ENCODE measurements at places on chromosomes 6 and 20.
A peak's percentile ranks its signal among the peaks of the same experiment; 100 is the strongest.

DNA sequence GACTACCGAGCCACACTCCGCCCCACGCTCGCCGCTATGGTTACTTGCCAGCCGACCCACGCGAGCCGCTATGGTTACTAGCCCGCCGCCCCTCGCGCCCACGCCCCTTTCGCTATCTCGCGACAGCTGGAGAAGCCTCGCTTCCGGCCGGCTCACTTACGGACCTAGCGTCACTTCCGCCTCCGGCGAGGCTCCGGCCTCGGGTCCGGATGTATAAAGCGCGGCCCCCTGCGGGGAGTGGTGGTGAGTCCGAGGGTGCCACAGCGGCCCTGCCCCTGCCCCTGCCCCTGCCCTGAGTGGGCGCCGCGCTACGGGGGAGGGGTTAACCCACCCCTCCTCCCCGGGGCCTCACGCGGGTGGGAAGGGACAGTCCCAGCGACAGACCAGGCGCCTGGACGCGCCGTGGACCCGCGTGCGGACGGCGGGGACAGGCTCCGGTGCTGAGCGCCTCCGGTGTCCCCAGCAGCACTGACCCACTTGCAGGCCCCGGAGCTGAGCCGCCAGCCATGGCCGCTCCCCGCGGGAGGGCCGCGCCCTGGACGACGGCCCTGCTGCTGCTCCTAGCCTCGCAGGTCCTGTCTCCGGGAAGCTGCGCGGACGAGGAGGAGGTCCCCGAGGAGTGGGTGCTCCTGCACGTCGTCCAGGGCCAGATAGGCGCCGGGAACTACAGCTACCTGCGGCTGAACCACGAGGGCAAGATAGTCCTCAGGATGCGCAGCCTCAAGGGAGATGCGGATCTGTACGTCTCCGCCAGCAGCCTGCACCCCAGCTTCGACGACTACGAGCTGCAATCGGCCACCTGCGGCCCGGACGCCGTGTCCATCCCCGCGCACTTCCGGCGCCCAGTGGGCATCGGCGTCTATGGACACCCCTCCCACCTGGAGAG, at the start of the genes C6orf120 and WDR27:
Gene C6orf120 (plus strand): TSS at position 173 of the 886 bp plus-strand sequence. CDS start 334 bp downstream, at position 507.
Gene WDR27 (minus strand): TSS at position 76 of the 886 bp plus-strand sequence. CDS start 13,024 bp downstream, outside the sequence.
- peaks cover 13% of the 10 kb centered on the region for H3K36me3 ChIP-seq
- H3K27ac ChIP-seq: no peak within 1 kb of the TSS
- peak; percentile 91 for DNase-seq
- peak within 1 kb of the TSS; percentile 98 for H3K4me3 ChIP-seq

- no peaks in the 10 kb centered on the region for H3K27me3 ChIP-seq
- no peak for DNase-seq
- no peak overlapping the region for H3K4me3 ChIP-seq
These were observed 49.9 kb downstream of the MAFB start for GRCh38 chr20:40639132-40639531.

GRCh38 chr20:49769048-49769581, 43.5 kb upstream of the SLC9A8 start:
- no peaks in the 10 kb centered on the region for H3K27me3 ChIP-seq
- H3K36me3 ChIP-seq: no peaks in the 10 kb centered on the region
- DNase-seq: no peak
- H3K4me3 ChIP-seq: no peak overlapping the region

- H3K4me1 ChIP-seq: peaks cover 5% of the 10 kb centered on the region
- no peak overlapping the region for H3K27ac ChIP-seq
- no peaks in the 10 kb centered on the region for H3K36me3 ChIP-seq
- no peak overlapping the region for H3K4me3 ChIP-seq
- DNase-seq: no peak
These were observed 34.8 kb upstream of the PSMF1 start for GRCh38 chr20:1083431-1084080.

GRCh38 chr20:57810511-57811373, 100.9 kb upstream of the PMEPA1 start:
- no peak overlapping the region for H3K27ac ChIP-seq
- H3K4me1 ChIP-seq: no peaks in the 10 kb centered on the region
- no peak overlapping the region for H3K4me3 ChIP-seq

- no peaks in the 10 kb centered on the region for H3K27me3 ChIP-seq
- no peak for DNase-seq
- H3K27ac ChIP-seq: no peak overlapping the region
- peaks cover 9% of the 10 kb centered on the region for H3K36me3 ChIP-seq
These were observed 21.2 kb downstream of the STK38 start for GRCh38 chr6:36526066-36526465.

DNA sequence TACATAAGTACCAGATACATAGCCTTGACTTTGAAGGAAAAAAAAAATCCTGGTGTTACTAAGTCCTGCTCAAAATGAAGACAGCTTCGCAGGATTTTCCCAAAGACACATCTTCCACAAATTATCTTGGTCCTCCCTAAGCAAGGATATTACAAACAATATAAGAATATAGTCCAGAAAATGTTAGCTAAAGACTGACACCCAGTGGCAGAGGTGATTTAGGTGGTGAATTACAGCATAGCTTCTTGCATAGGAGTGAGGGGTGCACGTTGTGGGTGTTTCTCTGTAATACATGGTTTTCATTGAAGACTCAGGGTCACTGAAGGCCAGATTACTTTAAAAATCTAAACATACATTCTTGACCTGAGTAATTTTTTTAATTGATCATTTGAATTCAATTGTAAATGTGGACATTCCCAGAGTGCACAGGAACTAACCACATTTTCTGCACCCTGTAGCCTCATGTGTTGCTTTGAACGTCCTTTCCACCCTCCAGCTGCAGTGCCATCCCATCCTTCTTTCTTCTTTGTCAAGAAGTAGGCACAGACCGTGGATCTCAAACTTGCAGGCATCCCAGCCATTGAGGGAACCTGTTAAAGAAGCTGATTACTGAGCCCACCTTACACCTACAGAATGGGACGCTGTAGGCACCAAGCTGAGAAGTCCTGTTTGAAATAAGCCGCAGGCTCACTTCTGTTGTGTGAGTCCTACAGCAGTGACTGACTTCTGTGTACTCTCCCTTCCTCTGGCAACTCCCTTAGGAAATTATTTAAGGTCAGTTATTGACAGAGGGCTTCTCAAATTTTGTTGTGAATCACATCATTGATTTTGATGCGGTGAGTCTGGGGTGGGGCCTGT, 102.6 kb downstream of the PERP start:
- no peak overlapping the region for H3K27ac ChIP-seq
- H3K4me3 ChIP-seq: no peak overlapping the region
- H3K4me1 ChIP-seq: no peaks in the 10 kb centered on the region
- no peak for DNase-seq
- no peaks in the 10 kb centered on the region for H3K36me3 ChIP-seq
- no peaks in the 10 kb centered on the region for H3K27me3 ChIP-seq

GRCh38 chr6:37340639-37340943, 13.2 kb upstream of the RNF8 start:
- no peaks in the 10 kb centered on the region for H3K4me1 ChIP-seq
- H3K27me3 ChIP-seq: no peaks in the 10 kb centered on the region
- no peak overlapping the region for H3K4me3 ChIP-seq

GRCh38 chr6:11473008-11473740, 64.4 kb upstream of the TMEM170B start:
- H3K27ac ChIP-seq: no peak overlapping the region
- H3K4me1 ChIP-seq: no peaks in the 10 kb centered on the region
- H3K36me3 ChIP-seq: no peaks in the 10 kb centered on the region
- H3K4me3 ChIP-seq: no peak overlapping the region

DNA sequence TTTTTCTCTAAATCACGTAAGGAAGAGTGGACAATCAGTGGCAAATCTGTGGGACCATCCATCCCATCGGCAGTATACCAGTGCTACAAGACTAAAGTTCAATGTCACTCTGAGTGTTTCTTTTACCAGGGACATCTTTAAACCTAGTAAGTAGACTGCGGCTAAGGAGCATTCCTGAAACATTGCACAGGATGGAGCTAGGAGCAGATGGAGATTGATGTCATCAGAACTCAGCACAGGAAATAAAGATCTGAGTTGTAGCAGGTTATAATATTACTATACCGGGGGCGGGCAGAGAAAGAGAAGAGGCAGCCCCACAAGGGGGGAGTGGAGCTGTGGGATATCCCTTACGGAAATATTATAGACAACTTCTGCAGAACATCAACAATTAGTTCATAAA, 162.1 kb downstream of the MTFR2 start:
- H3K27me3 ChIP-seq: no peaks in the 10 kb centered on the region
- H3K4me1 ChIP-seq: no peaks in the 10 kb centered on the region
- H3K36me3 ChIP-seq: no peaks in the 10 kb centered on the region
- H3K27ac ChIP-seq: no peak overlapping the region

- H3K4me3 ChIP-seq: no peak overlapping the region
- DNase-seq: no peak
- H3K36me3 ChIP-seq: no peaks in the 10 kb centered on the region
- no peaks in the 10 kb centered on the region for H3K27me3 ChIP-seq
- H3K27ac ChIP-seq: no peak overlapping the region
These were observed 44.3 kb downstream of the USP49 start for GRCh38 chr6:41850861-41851260.

- no peaks in the 10 kb centered on the region for H3K36me3 ChIP-seq
- DNase-seq: no peak
- no peak overlapping the region for H3K4me3 ChIP-seq
- H3K27me3 ChIP-seq: no peaks in the 10 kb centered on the region
These were observed 81.0 kb downstream of the SH3BGRL2 start for GRCh38 chr6:79712144-79712543.

DNA sequence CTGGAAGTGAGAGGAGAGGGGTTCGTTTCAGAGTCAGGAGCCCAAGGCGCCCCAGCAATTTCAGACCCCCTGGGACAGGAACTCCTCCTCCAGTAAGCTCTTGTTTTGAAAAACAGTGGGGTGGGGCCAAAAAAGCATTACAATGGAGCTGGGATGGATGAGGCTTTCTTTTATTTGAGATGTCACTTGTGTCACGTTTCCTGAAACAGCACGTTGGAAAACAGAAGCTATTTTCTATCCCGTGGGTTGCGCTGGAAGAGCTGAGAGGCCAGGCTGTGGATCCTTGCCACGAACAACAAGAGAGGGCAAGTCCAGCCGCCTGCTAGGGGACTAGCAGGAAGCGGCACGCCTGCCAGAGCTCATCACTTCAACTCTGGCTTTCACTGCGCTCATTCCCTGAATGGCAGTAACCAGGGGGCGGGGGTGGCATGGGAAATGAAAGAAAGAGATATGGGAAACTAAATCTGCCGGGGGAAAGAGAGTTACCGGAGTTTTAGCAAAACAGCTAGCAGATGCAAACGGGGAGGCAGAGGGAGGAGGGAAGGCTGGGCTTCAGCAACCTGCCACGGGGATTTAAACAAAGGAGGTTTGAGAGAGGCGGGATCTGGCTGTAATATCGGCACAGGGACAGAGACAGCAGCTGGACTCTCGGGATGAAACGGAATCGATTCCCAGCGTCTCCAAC, 34.6 kb downstream of the GCNT2 start:
- peaks cover 30% of the 10 kb centered on the region for H3K4me1 ChIP-seq
- peak; percentile 58 for DNase-seq
- H3K36me3 ChIP-seq: no peaks in the 10 kb centered on the region
- peak overlapping the region; percentile 90 for H3K27ac ChIP-seq

DNA sequence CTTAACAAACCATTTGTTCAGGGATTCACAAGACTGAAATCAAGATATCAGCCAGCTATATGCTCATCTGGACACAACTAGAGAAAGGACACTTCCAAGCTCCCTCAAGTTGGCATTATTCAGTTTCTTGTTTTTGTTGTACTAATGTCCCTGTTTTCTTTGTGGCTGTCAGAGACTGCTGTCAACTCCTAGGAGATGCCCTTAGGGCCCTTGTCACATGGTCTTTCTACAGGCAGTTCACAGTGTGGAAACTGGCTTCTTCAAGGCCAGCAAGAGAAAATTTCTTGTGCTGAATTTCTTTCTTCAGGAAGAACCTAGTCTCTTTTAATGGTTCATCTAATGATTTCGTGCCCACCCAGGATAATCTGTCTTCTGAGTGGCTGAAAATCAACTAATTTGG, 677.2 kb upstream of the MAN1A1 start:
- no peaks in the 10 kb centered on the region for H3K27me3 ChIP-seq
- no peak overlapping the region for H3K27ac ChIP-seq
- no peaks in the 10 kb centered on the region for H3K4me1 ChIP-seq
- no peak for DNase-seq
- H3K4me3 ChIP-seq: no peak overlapping the region
- H3K36me3 ChIP-seq: no peaks in the 10 kb centered on the region

- no peaks in the 10 kb centered on the region for H3K36me3 ChIP-seq
- no peak overlapping the region for H3K27ac ChIP-seq
- H3K4me1 ChIP-seq: peaks cover 7% of the 10 kb centered on the region
- H3K27me3 ChIP-seq: peaks cover 31% of the 10 kb centered on the region
- H3K4me3 ChIP-seq: no peak overlapping the region
These were observed 9.9 kb upstream of the SPATS1 start for GRCh38 chr6:44332585-44332984.

- no peak overlapping the region for H3K4me3 ChIP-seq
- H3K36me3 ChIP-seq: no peaks in the 10 kb centered on the region
- no peak overlapping the region for H3K27ac ChIP-seq
These were observed 41.2 kb downstream of the LINC00237 start for GRCh38 chr20:21064924-21065323.

- no peak for DNase-seq
- H3K36me3 ChIP-seq: no peaks in the 10 kb centered on the region
- no peak overlapping the region for H3K4me3 ChIP-seq
- peaks cover 19% of the 10 kb centered on the region for H3K4me1 ChIP-seq
- no peak overlapping the region for H3K27ac ChIP-seq
These were observed 7.7 kb downstream of the TTBK1 start for GRCh38 chr6:43250992-43251373.

DNA sequence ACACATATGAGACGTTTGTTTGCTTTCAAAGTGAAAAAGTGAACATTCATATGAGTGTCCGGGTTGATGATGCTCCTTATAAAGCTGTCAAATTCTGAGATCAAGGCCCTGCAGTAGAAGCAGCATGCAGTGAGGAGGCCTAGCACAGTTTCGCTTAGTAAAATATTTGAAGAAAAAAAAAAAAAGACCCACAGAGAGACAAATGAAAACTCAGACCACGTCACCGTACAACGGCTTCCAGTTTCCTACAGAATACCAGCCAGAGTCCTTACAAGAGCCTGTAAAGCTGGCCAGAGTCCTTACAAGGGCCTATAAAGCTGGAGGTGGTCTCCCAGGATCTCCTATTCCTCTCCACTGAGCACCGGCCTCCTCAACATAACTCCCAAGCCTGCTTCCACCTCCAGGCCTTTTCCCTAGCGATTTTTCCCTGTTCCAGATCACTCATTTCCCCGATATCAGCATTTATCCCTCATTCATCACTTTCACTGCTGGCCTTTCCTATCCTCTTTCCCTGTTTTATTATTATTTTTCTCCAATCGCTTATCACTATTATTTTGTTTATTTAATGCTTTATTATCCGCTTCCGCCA, 1.5 kb upstream of the HMGN4 start:
- peak overlapping the region; percentile 88 for H3K4me3 ChIP-seq
- H3K36me3 ChIP-seq: peaks cover 3% of the 10 kb centered on the region
- DNase-seq: peak; percentile 35
- H3K27ac ChIP-seq: peak overlapping the region; percentile 95
- peaks cover 5% of the 10 kb centered on the region for H3K4me1 ChIP-seq

DNA sequence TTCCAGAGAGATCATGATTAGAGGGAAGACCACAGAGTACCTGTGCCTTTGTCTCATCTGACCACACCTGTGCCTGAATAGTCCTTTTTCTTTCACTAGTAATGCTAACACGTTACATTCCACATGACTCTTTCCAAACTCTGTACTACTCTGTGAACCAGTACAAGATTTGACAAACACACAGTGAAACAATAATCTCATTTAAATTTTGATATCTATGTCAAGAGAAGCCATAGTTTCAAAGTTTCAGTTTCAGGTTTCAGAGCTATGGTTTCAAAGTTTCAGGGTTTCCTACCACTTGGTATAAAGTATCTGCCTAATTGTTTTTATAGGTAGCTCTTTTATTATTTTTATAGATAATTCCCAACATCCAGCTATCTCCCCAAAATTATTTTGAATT, 62.0 kb upstream of the PHACTR2 start:
- no peak overlapping the region for H3K27ac ChIP-seq
- peaks cover 2% of the 10 kb centered on the region for H3K4me1 ChIP-seq
- no peaks in the 10 kb centered on the region for H3K36me3 ChIP-seq
- no peak overlapping the region for H3K4me3 ChIP-seq
- H3K27me3 ChIP-seq: no peaks in the 10 kb centered on the region
- DNase-seq: no peak
